NCI-H187 (cell line): ENCODE measurements at places on chromosomes 7 and 10.

- DNase-seq, result no peak
Observed at GRCh38 chr10:133198206-133198605, 31.8 kb upstream of the UTF1 start.

- DNase-seq, result no peak
Observed at GRCh38 chr10:76811430-76811829, 826.2 kb downstream of the KCNMA1 start.

DNA sequence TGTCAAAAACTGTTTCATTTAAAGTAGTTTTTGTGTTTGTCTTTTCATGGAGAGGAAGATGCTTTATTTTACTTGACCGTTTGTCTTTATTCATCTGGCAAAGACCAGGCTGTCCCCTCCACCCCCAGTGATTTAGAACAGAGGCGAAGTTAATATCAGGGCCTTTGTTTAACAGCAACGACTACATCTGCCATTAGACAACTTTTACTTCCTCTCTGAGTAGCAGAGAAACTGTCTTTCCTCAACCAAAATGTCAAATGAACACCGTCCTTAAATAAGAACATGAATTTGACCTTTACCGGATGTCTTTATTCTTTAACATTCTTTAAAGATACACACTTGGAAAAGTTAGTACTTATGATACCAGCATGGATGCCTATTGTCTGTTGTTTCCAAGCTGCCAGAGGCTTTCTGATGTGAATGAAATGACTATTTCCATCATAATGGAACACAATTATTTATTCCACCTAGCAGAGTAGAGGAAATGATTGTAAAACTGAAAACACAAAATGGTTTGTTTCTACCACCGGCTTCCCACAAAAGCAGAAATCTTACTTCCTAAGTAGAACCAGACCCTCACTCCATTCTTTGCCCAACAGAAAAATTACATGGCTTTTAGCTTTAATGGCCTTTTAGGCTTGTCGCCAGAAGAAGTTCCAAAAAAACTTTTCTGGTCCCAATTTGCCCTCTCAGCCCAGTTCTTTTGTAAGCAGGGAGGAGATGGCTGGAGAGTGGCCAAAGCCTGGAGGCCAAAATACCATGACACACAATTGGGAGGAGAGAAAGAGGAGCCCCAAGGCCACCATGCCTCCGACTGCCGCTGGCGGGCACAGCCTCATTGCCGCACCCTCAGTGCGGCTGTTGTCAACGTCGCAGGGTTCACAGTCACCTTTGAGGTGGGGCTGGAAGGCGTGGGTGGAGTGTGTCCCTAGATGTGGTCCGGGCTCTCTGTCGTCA lies 168.5 kb downstream of the TEX36 start:
- no peak for DNase-seq

GRCh38 chr10:103793429-103793828 lies 61.9 kb downstream of the SH3PXD2A start:
- DNase-seq, result no peak

DNA sequence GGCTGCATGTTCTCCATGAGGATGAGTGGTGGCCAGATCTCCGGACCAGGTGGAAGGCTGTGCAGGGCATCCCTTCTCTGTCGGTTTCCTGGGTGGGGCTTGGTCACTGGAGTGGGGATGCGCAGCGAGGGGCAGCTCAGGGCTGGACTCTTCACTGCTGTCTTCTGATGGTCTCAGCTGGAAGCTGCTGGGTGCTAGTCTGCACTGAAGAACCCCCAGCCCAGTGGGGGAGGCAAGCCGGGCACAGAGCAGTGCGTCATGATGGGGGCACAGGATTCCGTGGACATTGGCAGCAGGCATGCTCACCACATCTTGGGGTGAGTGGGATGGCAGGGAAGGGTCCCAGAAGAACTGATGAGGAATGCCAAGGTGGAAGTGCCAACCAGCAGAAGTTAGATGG lies 39.8 kb downstream of the EEPD1 start:
- no peak for DNase-seq

GRCh38 chr7:151385626-151386300 lies 24.1 kb downstream of the WDR86 start:
- DNase-seq, result no peak

GRCh38 chr7:67754651-67755050 lies 758.0 kb downstream of the TYW1 start:
- no peak for DNase-seq

- DNase-seq, result no peak
Observed at GRCh38 chr7:151682831-151683614, 163.3 kb upstream of the RHEB start.

- DNase-seq, result no peak
Observed at GRCh38 chr7:43522406-43523156, 60.3 kb upstream of the STK17A start.

- DNase-seq, result no peak
Observed at GRCh38 chr10:13404305-13404759, 56.2 kb upstream of the SEPHS1 start.

GRCh38 chr10:72348282-72348681 lies 6.4 kb downstream of the DNAJB12 start:
- no peak for DNase-seq

GRCh38 chr7:95660023-95660434 lies 63.7 kb upstream of the PDK4 start:
- DNase-seq, result no peak

- DNase-seq, result no peak
Observed at GRCh38 chr7:140047197-140047596, 15.6 kb downstream of the PARP12 start.

DNA sequence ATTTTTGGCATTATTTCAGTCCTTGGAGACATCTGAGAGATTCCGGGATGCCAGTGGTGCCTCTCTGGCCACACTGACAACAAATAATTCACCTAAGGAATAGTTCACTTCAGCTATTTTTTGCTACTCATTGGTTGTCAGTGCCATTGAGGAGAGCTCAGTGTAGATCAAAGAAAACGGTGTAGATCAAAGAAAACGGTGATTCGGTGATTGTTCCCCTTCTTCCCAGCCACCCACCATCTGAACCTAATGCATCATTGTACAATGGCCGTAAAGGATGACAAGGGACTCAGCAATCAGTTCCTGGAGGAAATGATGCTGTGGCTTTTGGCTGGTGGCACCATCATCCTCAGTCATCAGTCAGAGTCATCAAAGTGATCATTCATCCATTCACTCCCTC lies 80.6 kb downstream of the PTPRZ1 start:
- no peak for DNase-seq

GRCh38 chr7:27890205-27890849 lies 150.4 kb downstream of the TAX1BP1 start:
- DNase-seq, result no peak

DNA sequence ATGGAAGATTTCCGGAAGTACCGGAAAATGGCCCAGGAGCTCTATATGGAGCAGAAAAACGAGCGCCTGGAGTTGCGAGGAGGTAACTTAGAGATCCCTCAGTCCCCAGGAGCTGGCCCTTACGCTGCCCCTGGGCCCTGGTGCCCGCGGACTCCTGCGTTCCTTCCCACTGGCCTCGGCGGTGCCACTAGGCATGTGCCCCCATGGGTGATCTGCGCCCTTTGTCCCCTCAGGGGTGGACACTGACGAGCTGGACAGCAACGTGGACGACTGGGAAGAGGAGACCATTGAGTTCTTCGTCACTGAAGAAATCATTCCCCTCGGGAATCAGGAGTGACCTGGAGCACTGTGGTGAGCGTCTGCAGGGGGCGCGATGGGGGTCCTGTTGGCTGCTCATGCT lies 24.2 kb upstream of the CHST12 start:
- DNase-seq, result no peak

DNA sequence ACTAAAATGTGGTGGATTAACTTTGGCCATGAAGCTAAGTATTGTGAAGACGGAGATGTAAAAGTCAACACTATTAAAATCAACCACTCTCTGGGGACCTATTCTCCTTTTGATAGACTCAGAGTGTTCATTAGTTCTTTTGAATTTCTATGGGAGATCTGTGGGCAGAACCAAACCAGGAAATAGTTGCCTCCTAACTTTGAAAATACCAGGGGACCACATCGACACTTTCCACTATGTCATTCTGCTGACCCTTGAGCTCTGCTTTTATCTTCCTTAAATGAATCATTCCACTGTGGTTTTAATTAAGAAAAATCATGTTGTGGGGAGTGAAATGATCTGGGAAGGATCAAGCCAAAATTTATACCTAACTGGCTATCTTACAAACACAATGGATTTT lies 960.5 kb downstream of the GATA3 start:
- no peak for DNase-seq

- DNase-seq, result no peak
Observed at GRCh38 chr10:92690211-92690914, 608 bp downstream of the HHEX start.

GRCh38 chr10:11684717-11685645 lies 57.2 kb upstream of the ECHDC3 start:
- DNase-seq, result no peak

- DNase-seq, result no peak
Observed at GRCh38 chr7:31786326-31786725, 99.3 kb downstream of the PPP1R17 start.

DNA sequence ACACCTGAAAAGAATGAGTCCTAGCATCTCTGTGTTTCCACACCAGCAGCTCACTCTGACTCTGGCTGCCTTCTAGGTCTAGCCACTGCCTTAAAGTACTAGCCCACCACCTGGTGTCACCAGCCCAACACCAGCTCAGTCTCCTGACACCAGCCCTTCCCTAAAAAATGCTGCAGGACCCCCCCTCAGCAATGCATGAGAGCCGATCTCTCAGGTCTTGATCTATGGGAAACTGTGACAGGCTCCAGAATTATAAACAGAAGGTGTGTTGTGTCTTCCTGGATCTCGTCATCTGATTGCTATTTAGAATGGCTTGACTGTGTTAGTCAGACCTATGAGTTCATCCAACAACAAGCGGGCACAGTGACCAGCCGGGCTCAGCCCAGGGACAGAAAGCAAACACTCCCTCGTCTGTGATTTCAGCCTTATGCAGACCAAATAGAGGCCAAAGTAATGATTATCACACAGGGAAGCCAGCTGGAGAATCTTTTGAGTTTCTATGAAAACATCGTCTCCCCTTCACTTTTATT lies 66.6 kb downstream of the CUBN start:
- DNase-seq, result no peak

DNA sequence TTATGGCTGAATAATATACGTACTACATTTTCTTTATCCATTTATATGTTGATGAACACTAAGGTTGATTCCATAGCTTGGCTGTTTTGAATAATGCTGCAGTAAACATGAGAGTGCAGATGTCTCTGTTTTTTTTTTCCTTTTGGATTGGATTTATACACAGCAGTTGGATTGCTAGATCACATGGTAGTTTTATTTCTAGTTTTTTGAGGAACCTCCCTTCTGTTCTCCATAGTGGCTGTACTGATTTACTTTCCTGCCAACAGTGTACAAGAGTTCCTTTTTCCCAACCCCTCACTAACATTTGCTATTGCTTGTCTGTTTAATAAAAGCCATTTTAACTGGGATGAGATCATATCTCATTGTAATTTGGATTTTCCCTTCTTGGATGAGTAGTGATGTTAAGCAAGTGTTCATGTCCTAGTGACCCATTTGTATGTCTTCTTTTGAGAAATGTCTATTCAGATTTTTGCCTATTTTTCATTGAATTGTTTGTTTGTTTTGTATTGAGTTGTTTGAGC lies 36.0 kb downstream of the ABCA13 start:
- no peak for DNase-seq

DNA sequence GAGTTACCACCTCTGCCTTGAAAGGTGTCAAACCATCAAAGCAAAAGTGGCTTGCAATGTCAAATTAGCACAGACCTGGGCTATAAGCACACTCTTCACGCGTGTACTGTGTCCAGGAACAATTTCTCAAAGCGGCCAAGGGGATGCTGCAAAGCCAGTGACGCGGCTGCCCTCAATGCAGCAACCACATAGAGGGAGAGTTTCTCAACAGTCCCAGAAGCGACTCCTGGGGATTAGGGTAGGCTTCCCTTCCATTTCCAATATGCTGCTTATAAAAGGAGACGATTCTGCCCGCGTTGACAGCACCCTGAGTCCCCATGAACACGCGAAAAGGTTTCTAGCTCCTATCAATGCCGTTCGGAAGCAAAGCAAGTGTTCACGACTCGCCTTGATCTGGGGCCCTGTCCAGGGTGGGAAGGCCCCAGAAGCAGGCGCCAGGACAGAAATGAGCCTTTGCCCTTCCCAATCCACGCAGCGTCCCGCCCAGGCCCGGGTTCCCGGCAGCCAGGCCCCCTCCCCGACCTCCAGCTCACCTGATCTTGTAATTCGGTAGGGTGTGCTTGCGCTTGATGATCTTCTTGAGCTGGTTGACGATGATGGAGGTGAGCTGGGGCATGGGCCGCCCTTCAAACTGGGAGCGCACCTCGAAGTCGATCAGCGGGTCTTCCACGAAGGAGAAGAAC lies 1.3 kb downstream of the PDZD8 start:
- no peak for DNase-seq

- no peak for DNase-seq
Observed at GRCh38 chr7:75669579-75669978, 69.2 kb downstream of the HIP1 start.
